ENCODE measurements at places on chromosomes 11 and 22. TPM values are rescaled to one million over a fixed set of nuclear protein-coding genes. Genes with fewer than 3 reads are reported as not detected.

- no peak for DNase-seq
These were observed 20.1 kb downstream of the SUN2 start for GRCh38 chr22:38735465-38736256.

DNA sequence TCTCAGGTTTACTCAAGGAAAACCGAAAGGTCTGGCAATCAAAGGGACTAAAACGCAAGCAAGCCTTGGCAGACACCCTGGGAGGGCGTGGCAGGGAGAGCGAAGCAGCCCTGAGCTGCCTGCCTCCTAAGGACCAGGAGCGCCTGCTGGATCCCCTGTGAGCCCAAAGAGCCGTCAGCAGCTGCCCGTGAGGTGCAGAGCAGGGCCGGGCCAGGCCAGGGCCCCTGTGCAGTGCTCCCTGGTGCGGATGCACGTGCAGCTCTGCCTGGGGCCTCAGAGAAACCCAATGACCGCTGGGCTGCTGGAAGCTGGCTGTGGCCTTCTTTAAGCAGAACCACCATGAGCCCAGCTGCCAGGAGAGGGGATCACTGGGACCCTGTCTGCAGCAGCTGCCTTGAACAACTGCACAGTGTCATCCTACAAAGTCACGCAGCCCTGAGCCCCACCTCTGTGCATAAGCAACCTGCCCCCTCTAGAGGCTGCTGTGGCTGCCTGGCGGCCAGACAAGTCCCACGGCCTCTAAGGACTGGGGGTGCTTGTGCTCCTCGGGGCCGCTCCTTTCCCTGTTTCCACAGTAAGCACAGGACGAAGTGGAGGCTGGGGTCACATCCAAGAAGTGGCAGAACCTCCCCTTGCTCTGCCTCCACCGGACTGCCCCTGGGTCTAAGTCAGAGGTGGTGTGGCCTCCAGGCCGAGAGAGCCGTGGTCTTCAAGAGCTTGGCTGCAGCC is 29.1 kb upstream of the COMT start:
- peak; percentile 90 for DNase-seq

GRCh38 chr22:19678949-19679521 is 35.3 kb upstream of the SEPTIN5 start:
- DNase-seq = no peak

DNA sequence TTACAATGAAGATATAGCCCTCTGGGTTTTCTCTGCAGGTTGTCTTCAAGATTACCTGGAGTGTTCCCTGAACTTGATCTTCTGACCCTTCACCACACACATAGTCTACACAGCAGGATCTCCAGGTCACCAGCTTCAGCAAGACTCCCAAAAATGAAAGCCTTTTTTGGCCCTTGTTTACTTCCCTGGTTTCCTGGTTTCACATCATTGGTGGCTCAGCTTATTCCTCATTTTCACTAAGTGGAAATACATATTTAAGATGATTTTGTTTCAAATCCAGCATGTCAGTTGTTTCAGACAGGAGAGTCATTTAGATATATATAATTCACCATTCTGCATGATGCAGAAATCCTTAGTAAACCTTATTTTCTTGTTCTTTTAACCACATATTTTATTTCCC is 41.6 kb upstream of the MPEG1 start:
- DNase-seq = no peak

DNA sequence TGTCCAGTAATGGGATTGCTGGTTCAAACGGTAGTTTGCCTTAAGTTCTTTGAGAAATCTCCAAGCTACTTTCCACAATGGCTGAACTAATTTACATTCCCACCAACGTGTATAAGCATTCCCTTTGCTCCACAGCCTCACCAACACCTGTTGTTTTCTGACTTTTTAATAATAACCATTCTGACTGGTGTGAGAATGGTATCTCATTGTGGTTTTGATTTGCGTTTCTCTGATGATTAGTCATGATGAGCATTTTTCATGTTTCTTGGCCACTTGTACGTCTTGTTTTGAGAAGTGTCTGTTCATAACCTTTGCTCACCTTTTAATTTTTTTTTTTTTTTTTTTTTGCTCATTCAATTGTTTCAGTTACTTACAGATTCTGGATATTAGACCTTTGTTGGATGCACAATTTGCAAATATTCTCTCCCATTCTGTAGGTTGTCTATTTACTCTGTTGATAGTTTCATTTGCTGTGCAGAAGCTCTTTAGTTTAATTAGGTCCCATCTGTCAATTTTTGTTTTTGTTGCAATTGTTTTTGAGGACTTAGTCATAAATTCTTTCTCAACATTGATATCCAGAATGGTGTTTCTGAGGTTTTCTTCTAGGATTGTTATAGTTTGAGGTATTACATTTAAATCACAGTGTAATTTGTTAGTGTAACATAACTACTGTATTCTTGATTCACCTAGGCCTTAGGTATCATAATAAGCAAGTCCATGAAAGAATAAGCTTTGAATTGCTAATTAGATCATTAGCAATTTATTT is 33.0 kb downstream of the CCDC34 start:
- DNase-seq = no peak

GRCh38 chr11:57647960-57648800 is 1.5 kb downstream of the YPEL4 start:
- no peak for DNase-seq

GRCh38 chr22:30402028-30402765 is 5.4 kb downstream of the SEC14L2 start:
- DNase-seq = no peak

DNA sequence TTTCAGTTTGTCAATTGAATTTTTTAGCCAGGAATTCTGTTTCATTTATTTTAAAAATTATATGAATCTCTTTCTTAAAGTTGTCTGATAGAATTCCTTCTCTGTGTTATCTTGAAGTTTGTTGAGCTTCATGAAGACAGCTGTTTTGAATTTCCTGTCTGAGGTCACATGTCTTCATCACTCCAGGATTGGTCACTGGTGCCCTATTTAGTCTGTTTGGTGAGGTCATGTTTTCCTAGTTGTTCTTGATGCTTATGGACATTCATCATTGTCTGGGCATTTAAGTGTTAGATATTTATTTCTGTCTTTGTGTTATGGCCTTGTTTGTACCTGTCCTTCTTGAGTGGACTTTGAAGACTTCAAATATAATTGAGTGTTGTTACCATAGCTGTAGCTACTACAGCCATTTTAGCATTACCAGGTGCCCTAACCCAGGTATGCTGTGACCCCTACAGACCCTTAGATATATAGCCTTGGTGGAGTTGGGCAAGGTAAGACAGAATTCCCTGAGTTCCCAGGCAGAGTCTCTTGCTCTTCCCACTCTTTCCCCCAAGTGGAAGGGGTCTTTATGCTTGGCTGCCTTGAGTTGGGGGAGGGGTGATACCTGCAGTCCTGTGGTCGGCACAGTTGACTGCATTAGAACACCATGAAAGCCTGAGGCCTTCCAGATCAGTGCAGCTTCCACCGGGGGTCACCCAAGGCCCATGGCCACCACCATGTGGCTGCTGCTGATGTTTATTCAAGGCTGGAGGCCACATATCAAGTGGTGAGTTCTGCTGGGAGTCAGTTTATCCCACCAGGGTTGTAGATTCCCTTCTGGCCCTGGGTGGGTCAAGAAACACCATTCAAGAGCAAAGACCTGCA is 229.6 kb downstream of the DYNC2H1 start:
- no peak for DNase-seq

- peak; percentile 41 for DNase-seq
These were observed 26.8 kb downstream of the GAB2 start for GRCh38 chr11:78390809-78391208.

DNA sequence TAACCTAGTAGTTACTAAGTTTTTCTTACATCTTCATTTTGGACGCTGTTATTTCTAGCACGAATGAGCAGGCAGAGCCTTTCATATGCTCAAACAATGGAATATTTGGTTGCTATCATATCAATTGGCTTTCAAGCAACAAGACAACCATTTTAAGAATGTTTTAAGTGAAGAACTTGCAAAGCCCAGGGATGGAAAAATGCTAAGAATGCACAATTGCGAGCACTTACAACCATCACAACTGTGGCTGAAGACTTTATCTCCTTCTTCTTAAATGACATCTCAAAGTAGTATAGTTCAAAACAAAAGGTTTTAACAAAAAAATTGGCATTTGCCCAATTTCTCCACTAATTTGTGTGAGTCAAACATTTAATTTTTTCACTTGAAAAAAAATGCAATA is 8.3 kb upstream of the MMP1 start:
- no peak for DNase-seq

GRCh38 chr22:49264696-49265095 is 563.0 kb downstream of the BRD1 start:
- peak; percentile 10 for DNase-seq

DNA sequence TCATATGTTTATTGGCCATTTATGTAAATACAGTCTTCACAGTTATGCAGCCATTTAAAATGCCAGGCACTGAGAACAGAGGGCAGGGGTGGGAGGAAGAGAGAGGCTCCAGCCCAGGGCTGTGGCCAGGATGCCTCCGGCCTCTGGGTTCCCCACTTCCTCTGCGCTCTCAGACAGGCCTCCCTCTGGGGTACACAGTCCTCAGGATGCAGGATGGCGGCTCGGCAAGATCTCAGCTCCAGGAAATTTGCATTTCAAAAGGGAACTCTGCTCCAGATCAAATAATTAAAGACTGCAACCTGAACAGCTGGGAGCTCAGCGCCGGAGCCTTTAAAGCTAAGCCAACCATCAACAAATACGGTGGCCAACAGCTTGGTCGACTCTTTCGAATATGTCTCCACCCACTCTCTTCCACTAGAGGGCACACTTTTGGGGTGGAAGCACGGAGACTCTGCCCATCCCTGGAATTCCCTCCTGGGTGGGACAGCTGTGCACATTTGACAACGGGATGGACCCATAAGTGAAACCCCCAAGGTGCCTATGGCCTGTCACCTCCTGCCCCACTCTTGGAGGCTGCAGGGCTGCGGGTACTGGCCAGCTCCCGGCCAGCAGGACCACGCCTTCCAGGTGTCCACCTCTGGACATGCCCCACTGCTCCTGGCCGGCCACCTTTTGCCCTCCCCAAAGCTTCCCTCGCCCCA is 1044.7 kb downstream of the BRD1 start:
- peak; percentile 5 for DNase-seq

- DNase-seq = no peak
These were observed 21.3 kb upstream of the PANX1 start for GRCh38 chr11:94107363-94107762.

- DNase-seq = no peak
These were observed 761.9 kb downstream of the DLG2 start for GRCh38 chr11:84865257-84865656.

DNA sequence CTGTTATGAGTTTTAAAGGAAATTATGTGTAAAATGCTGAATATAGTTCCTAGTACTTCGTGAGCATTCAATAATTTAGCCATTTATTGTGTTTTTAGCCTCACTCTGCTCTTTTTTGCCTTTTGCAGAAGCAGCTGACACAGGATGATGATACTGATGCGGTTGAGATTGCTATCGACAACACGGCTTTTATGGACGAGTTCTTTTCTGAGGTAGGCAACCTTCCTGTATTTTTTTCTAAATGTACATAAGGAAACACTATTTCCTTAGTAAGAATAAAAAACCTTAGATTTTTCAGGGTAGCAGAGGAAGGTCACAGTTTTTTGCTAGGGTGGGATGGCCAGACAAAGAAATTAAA is 17.9 kb downstream of the STX3 start:
- no peak for DNase-seq

GRCh38 chr11:76415073-76415472 is 29.7 kb upstream of the EMSY start:
- DNase-seq = no peak

DNA sequence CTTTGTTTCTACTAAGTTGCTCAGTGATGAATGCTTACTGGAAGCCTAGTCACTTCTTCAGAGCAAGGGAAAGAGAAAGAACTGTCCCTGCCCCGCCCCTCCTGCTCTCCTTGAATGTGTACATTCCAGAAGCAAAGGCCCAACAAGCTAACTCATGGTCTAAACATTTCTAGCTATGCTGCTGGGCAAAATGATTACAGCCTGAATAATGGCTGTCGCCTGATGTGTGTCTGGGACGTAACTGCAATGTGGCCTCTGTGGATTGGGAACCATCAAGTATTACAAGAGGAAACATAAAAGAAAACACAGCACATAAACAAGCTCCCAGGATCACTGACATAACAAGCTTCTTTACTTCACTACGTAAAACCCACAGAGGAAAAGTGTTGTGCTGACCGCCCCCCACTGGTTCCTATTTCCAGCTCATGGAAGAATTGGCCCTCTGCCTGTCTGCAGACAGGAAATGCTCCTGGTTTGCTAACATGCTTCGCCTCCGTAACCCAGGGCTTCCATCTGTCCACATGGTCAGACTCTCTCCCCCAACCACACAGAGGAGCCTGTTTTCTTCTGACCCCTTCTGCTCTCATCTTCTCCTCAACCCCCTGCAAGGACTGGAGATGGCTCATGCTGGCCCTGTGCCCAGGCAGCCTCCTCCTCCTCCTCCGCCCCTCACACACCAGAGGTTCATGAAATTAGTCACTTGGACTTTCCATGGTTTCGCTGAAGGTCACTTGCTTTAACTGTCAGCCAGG is 187.2 kb downstream of the MAML2 start:
- DNase-seq = peak; percentile 34

The PGA4 gene
- total RNA-seq = 386 TPM

The PKNOX2 gene
- total RNA-seq = 2.3 TPM

The OR8B12 gene
- not detected for total RNA-seq
